DMS 273 treated with DMSO at 0.1 percent for 48 hours (cell line): ENCODE measurements at places on chromosomes 11 and 22.

DNA sequence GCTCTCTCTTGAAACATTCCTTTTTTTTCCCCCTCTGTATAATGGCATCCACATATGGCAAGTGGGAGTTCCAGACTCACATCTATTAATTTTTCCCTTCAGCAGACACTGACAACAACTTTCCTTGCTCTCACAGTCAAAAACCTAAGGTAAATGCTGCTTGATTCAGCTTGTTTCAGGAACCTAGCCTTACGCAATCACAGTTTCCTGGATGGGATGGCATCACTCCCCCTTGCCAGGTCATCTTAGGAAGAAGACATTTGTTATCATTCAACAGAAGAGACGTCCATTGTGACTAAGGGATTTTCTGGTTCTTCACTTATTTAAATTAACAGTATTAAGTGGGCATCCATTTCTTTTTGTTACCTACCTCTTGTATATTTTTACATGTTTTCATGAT, 112.0 kb upstream of the PDGFD start:
- no peak for DNase-seq

DNA sequence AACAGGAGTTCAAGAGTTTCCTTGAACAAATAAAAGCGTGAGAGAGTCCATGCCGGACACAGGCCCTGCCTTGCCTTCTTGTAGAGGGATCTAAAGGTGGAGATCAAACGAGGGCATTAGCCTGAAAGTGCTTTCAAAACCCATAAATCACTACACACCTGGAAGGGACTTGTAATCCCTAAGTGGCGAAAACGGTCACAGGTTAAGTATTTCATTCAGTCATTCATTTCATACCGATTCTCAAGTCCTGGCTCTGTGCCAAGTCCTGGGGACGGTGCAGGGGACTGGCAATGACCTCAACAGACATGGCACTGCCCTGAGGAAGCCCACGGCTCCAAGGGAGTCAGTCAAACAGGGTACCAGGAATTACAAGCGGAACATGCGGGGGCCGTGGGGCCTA, 26.6 kb downstream of the ELFN2 start:
- DNase-seq: no peak

DNA sequence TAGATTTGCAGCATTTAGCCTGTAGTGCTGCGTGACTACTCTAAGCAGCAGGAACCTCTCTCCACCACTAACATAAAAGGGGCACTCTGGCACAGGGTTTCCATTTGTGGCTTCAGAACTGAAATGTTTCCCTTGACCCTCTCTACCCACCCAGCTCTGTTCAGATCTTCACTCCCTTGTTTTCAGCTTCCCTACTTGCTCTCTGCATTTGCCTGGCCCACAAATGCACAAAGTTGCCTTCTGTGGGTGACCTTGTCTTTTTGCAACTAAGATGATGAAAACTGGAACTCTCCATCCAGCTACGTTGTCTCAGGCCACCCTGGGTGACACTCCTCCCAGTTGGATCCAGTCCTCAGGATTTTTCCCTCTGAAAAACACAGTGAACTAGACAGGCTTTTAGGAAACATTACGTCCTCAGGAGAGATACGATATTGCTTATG, 19.8 kb upstream of the PSMA1 start:
- DNase-seq: no peak

DNA sequence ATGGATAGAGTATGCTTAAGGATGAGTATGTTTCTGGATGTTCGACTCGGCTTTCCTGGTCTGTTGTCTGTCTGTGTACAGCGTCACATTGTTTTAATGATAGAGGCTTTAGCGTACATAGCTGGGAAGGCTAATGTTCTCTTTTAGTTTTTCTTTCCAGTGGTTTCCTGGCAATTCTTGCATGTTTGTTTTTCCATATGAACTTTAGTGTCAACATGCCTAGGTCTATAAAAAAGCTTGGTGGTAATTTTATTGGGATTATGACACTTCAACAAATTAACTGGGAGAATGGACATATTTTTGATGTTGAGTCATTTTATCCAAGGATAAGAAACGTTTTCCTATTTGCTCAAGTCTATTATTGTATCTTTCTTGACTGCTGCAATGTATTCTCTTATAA, 17.6 kb downstream of the F2 start:
- DNase-seq: no peak

- DNase-seq: no peak
Observed at GRCh38 chr22:50206599-50206998, 5.8 kb downstream of the SELENOO start.

GRCh38 chr11:62615521-62615920, 2.5 kb downstream of the ROM1 start:
- DNase-seq: no peak

GRCh38 chr11:1780700-1781592, 17.2 kb upstream of the CTSD start:
- no peak for DNase-seq

GRCh38 chr22:43006753-43007152, 8.2 kb downstream of the PACSIN2 start:
- DNase-seq: no peak

GRCh38 chr11:8277691-8278090, 14.0 kb upstream of the LMO1 start:
- DNase-seq: no peak

DNA sequence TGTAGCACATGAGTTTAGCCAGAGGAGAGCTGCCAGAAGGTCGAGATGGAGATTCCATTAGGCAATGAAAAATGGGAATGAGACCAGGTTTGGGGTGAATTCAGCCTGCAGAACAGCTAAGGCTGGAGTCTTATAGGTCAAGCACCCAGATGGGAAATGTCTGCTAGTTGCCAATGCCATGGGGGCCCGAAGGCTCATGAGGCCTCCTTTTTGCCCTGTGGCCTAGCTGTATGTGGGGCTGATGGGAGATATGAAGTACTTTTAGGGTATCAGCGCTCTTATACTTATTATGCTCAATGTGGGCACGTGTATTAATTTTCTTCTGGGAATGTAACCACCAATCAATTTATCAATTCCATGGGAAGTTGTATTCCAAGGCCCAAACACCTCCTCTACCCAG, 8.7 kb downstream of the PPFIBP2 start:
- DNase-seq: no peak

GRCh38 chr22:23079814-23080521, 9.6 kb downstream of the GNAZ start:
- no peak for DNase-seq

DNA sequence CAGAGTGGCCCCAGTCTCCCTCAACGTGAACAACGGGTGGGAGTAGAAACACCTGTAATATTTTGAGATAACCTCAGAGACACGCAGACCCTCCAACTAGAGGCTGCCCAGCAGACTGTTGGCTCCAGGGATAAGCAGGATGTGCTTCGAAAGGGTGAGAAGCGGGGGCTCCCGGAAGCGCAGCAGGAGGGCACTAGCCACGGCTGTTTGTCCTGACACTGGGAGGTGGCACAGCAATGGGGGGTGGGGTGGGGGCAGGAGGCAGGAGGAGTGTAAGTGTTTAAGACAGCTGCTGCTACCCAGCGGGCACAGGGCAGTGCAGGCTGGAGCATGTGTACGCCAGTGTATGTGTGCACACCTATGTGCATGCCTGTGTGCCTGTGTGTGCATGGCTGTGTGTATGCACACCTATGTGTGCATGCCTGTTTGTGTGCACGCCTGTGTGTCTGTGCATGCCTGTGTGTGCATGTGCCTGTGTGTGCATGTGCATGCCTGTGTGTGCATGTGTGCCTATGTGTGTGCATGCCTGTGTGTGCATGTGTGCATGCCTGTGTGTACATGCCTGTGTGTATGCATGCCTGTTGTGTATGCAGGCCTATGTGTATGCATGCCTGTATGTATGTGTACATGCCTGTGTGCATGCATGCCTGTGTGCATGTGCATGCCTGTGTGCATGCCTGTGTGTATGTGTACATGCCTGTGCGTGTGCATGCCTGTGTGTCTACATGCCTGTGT, 154.7 kb downstream of the SHANK2 start:
- DNase-seq: no peak

- DNase-seq: no peak
Observed at GRCh38 chr11:124479561-124479960, 34.1 kb upstream of the OR8B8 start.

DNA sequence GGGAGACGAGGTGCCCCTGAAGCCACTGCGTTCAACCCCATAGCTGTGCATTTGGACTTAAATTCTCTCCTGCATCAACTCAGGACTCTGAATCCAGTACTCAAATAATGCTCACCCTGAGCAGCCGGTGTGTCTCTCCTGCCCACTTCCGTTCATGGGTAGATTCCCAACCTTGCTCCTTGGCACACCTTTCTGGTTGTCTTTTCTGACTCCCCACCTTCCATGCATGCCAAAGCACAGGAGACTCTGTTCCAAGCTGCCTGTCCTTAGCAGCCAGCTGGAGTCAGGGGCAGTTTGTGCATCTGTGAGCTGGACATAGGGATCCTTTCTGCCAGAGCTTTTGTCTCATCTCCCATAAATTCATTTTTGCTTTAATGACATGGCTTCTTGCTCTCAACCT, 1242.5 kb downstream of the TBC1D22A start:
- no peak for DNase-seq

GRCh38 chr11:128825050-128825784, 41.9 kb downstream of the KCNJ1 start:
- DNase-seq: no peak

- no peak for DNase-seq
Observed at GRCh38 chr11:73239111-73239521, 21.0 kb downstream of the P2RY2 start.

DNA sequence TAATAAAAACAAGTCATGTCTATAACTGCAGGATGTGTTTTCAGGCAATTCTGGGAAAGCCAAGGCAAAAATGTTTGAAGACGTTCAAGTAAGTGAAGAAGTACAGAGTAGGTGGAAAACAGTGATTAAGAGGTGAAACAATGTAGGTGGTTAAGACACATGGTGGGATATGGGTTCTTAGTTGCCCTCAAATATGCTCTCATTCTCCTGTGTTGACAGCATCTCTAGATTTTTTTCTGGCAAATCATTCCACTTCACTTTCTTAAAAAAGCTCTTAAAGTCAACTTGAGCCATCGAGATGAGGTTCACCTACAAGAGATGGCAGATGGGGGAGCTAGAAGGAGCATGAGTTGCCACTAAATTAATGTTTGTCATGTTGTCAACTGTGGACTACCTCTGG, 1041.0 kb upstream of the CNTN5 start:
- no peak for DNase-seq

- no peak for DNase-seq
Observed at GRCh38 chr11:45166604-45166897, 20.1 kb downstream of the PRDM11 start.

GRCh38 chr11:76380159-76380976, 564 bp downstream of the THAP12 start:
- DNase-seq: no peak

DNA sequence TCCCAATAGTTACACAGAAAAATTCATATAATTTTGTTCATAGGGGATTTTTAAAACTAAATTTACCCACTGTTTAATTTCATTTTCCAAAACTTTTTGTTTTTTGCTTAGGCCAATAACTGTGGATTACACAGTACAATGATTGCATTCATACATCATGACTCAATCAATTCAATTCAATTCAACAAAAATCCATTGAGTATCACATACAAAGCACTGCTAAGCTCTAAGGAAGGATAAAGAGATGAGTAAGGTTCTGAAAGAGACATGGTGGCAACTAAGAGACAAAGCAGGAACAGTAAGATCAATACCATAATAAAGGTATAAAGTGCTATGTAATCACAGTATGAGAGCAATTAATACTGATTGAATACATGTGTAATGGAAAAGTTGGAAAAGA, 9.4 kb upstream of the LAYN start:
- DNase-seq: no peak

DNA sequence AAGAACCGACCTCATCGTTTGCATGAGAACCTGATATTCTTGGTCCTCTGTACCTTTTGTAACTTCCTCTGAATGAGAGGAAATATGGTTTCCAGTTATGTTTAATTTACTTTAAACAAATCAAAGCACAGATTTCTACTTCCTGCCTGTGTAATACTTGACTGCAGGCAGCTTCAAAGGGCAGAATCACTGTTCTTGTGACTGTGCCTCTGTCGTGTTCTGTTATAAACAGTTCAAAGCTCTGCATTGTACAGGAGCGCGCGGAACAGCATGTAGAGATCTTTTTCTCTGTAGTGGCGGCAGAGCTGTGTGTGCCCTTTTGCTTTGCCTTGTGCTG, 73.2 kb upstream of the CLDN5 start:
- DNase-seq: no peak

GRCh38 chr11:88410056-88410455, 72.5 kb upstream of the CTSC start:
- DNase-seq: no peak

DNA sequence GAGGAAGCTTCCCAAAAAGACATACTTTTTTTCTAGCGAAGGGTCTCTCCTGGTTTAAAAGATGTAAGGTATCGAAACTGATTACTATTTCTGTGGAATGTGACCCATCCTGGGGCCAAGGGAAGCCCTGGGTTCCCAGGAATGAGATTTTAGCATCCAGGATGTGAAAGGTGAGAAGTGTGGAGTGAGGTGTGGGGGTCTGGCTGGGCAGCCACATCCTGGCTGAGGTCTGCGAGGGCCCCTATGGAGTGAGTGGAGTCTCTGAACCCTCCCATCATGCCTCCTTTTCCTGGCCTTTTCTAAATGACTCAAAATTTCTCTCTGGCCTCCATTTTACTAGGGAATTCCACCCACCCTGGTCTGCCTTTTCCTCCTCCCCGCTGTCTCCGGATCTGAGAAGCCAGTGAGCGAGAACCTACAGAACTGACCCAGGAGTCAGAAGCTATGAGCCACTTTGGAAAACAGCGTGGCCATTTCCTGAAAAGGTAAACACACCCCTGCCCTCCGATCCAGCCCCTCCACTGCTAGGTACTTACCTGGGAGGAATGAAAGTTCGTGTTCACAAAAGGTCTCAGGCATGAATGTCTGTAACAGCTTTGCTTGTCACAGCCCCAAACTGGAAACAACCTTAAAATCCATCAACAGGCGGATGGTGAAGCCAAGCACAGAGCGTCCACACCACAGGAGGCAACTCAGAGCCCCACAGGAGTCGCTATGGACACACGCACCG, 27.7 kb upstream of the SHANK2 start:
- no peak for DNase-seq

DNA sequence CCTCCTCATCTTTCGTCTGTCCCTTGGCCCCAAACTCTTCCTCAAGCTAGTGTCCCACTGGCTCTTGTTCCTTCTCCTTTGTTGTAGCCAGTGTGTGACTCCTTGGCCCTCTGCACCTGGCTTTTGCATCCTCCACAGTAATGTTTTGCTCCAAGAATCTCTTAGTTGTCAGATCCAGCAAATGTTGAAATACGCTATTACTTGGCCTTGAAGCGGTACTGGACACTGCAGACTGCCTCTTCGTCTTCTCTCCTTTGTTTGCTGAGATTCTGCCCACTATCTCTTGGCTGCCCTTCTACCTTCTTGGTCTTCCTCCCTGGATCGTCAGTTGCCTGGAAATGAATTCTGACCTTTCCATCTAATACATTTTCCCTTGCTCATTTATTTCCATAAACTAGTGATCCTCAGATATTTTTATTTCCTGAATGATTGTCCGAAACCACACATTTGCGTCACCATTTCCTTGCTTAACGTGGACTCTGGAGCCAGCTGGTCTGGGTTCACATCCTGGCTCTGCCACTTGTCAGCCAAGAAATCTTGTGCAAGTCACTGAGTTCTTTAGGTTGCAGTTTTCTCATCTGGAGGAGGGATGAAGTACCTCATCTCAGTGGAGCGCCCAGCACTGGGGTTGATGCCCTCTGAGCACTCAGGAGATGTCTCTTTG, 113.6 kb downstream of the LDLRAD3 start:
- DNase-seq: no peak
